Left renal cortex interstitium (tissue), 4 donors: ENCODE measurements at places on chromosomes 2 and 18.

DNA sequence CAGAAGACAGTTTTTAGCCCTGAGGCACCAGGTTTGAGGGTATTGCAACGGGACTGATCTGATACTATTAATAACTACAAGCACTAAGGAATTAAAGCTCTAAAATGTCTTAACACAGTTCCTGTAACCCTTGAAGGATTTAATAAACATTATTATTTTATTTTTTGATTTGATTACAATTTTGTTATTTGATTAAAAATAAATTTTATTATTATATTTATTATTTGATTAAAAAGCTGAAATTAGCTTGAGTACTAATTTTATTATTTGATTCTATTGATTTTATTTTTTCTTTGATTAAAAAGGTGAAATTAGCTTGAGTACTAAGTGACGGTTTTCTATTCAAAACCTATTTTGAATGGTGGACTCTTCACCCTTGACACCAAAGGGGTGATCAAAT lies 307.3 kb downstream of the ZNF521 start:
- DNase-seq = no peak

- no peak for DNase-seq
These were observed 15.0 kb downstream of the NCKAP5 start for GRCh38 chr2:133553251-133553650.

- no peak for DNase-seq
These were observed 43.4 kb downstream of the NMS start for GRCh38 chr2:100513650-100514049.

DNA sequence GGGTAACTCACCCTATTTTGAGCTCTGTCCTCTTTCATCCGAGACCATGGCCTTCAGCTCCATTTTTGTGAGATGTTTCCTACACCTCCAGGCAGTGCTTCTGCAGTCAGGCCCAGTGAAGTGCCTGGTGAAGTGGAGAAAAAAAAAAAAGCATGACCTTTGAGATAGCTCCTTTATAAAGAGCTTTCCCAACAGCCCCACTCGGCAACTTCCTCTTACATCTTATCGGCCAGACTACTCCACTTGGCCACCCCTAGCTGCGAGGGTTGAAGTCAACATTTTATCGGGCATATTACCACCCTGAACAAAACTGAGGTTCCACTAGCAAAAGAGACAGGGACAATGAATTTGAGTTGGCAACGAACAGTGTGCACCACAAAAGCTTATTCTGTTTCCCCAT lies 124.8 kb upstream of the RNF152 start:
- no peak for DNase-seq

DNA sequence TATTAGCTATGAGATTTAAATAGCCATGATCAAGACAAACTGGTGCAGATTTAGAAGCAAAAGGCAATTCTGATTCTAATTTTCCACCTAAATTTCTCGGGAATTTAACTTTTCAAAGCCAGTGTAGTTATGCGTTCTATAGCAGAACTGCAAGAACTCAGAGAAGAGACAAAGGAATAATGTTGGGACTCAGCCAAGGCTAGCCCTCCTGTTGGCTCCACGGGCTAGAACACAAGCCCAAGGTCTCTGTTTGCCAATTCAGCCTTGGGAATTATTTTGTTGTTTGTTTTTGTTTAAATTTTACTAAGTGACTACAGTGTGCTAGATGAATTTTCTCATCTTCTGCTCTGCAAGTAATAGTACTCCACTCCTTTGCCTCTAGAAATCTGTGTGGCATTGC lies 121.2 kb downstream of the CACNB4 start:
- no peak for DNase-seq

DNA sequence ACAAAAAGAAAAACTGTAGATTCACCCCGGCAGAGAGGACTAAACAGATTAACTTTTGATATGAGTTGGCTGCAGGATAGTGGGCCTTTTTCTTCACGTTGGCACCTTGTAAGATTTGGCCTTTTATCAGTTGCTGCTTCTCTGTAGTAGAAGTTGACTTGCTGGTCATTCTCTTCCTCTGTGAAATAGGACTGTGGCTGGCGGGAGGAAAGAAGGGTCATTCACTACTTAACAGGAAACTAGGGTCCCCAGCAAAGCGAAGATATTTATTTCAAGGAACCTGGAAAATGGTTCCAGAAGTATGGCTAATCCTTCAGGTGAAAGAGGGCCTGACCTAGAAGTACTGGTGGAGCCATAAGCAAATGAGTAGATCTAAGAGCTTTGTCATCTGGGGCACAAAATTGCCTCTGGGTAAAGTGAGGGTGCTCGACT lies 383 bp upstream of the ATP5MC3 start:
- no peak for DNase-seq
